Ovary (tissue), 10 donors: ENCODE measurements at places on chromosomes 11 and 22. TPM values are rescaled to one million over a fixed set of nuclear protein-coding genes. Genes with fewer than 3 reads are reported as not detected.

The RGL4 gene
- polyA plus RNA-seq: 0.31 TPM

The NCF4 gene
- polyA plus RNA-seq: 5.0 TPM

The CPT1A gene
- 54.2 TPM for polyA plus RNA-seq

The MAPK1 gene
- 102 TPM for polyA plus RNA-seq

The CDKN1C gene
- 142 TPM for polyA plus RNA-seq

The GPR83 gene
- 0.01 TPM for polyA plus RNA-seq

The CARD10 gene
- polyA plus RNA-seq: 7.9 TPM

DNA sequence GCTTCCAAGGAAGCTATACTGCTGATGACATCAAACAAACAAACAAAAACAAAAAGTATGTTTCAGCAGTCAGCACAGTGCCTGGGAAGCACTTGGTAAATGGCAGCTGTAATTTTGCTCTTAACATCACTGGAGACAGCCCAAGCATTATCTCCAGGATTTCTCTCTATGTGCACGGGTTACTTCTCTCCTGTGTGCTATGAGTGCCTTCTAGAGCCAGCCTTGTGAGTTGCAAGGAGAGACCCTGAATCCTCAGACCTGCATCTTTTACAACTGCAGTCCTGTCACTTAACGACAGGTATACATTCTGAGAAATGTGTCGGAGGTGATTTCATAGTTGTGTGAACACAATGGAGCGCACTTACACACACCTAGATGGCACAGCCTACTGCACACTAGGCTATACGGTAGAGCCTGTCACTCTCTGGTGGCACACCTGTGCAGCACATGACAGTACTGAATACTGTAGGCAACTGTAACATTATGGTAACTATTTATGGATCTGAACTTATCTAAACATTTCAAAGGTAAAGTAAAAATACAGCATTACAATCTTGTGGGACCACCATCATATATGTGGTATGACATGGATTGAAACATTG, 662.5 kb upstream of the B3GAT1 start:
- H3K27me3 ChIP-seq: no peaks in the 10 kb centered on the region
- H3K4me3 ChIP-seq: no peak overlapping the region
- H3K27ac ChIP-seq: no peak overlapping the region
- no peaks in the 10 kb centered on the region for H3K4me1 ChIP-seq
- no peak for DNase-seq
- no peaks in the 10 kb centered on the region for H3K36me3 ChIP-seq

- no peaks in the 10 kb centered on the region for H3K27me3 ChIP-seq
- DNase-seq: no peak
- no peaks in the 10 kb centered on the region for H3K36me3 ChIP-seq
- H3K4me3 ChIP-seq: no peak overlapping the region
These were observed 409.6 kb downstream of the GUCY1A2 start for GRCh38 chr11:106608677-106609076.

DNA sequence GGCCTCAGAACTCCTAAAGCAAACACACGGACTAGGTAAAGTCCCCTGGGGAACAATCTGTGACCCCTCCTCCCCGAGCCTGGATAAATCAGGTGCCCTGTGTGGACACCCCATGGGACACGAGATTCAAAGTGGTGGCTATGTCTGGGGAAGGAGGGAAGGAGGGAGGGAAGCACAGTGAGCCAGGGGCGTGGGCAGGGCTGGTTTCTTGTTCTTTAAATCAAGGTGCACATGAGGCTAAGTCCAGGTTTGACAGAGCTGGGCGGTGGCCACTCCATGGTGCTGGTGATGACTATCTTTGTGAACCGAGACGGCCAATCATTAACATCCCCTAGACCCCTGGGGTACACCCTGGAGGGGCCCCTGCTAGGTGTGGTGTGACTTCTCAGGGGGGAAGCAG, 20.3 kb upstream of the TH start:
- DNase-seq: no peak
- no peak overlapping the region for H3K27ac ChIP-seq
- H3K4me3 ChIP-seq: no peak overlapping the region
- no peaks in the 10 kb centered on the region for H3K4me1 ChIP-seq
- no peaks in the 10 kb centered on the region for H3K27me3 ChIP-seq

DNA sequence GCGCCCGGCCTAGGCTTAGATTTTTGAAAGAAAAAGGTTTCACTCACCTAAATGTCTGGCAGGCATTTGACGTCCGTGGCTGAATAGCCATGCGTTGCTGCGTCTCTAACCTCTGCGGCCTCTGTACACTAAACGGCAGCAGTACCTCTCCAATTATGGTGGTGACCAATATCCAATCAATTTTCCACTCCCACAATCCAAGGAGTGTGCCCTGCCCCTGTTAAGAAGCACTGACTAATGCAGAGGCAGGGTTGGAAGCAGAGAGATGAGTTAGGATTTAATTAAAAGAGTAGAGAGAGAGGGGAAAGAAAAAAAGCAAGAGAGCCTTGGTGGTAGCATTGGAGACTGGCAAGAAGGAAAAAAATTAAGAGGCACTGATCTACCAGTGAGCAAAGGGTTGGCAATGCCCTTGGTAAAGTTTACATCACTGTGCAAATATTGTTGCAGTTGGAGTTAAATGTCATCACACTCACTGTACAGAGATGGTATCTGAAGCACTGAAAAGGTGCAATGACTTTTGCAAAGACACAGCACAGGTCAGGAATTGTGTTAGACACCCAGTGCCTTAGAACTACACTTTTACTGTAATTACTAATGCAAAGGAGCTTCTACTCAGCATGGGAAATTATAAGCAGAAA, 526.7 kb downstream of the NTM start:
- DNase-seq: no peak
- H3K27ac ChIP-seq: no peak overlapping the region
- no peaks in the 10 kb centered on the region for H3K4me1 ChIP-seq
- H3K36me3 ChIP-seq: no peaks in the 10 kb centered on the region
- no peak overlapping the region for H3K4me3 ChIP-seq

DNA sequence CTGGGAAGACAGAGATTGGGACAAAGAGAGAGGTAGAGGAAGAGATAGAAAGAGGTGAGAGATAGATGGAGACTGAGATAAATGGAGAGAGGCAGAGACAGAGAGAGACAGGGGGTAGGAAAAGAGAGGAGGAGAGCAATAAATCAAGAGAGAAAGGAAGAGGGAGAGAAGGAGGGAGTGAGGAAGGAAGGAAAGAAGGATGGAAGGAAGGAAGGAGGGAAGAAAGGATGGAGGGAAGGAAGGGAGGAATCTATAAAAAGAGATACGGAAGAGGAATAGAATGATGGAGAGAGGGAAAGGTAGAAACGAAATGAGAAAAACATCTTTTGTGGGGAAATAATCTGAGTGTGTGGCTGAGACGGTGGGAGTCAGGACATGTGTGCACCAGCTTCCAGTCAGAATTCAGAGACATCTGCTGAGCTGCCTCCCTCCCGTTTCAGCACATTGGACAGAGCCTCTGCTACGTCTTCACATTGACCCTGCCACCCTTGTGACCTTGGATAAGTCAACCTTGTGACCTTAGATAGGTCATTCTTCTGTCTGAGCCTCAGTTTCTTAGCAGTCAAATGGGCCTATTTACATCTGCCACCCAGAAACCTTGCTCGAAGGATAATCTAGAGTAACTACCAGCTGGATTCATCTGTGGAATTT, 417.8 kb downstream of the MIAT start:
- DNase-seq: no peak
- no peak overlapping the region for H3K4me3 ChIP-seq
- H3K27me3 ChIP-seq: no peaks in the 10 kb centered on the region
- H3K36me3 ChIP-seq: no peaks in the 10 kb centered on the region
- H3K27ac ChIP-seq: no peak overlapping the region

DNA sequence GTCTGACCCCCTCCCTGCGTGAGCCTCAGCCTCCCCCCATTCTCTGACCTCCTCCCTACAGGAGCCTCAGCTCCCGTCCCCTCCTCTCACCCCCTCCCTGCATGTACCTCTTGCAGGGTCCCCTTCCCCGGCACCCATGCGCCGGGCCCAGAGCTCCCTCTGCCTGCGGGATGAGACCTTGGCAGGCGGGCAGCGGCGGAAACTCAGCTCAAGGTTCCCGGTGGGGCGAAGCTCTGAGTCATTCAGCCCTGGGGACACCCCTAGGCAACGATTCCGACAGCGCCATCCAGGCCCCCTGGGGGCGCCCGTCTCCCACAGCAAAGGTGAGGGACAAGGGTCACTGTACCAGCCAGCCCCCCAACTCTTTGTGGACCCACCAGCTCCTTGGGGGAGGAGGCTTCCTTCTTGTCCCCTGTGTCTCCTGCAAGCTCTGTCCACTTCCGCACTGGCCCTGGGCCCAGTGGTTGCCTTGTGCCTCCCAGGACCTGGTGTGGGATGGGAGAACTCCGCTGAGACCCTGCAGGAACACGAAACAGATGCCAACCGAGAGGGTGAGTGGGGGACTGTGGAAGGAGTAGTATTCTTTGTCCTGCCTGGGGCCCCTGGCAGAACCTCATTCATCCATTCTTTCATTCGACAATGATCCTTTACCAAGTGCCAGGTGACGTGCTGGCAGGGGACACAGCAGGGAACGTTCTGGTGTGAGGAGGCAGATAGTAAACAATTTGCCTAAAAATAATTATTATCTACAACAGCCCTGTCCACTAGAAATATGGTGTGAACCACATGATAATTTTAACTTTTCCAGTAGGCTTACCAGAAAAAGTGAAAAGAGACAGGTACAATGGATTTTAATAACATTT, 3.7 kb upstream of the RPS6KA4 start:
- no peaks in the 10 kb centered on the region for H3K36me3 ChIP-seq
- H3K27ac ChIP-seq: no peak overlapping the region
- peak overlapping the region; percentile 19 for H3K4me3 ChIP-seq
- H3K27me3 ChIP-seq: no peaks in the 10 kb centered on the region

DNA sequence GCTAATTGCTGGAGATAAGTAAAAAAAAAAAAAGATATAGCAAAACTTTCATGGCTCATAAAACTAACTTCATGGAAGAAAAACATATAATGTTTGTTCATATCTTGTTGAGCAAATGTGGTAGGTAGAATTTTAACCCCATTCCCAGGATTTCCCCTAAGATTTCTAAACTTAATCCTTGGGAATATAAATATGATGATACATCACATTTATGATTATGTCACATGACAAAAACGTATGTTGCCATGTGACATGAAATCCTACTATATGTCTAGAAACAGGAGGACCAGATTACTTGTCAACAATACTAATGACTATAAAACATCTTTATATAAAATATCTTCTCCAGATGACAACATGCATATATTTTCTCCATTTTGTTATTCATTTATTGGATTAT, 679.0 kb upstream of the LRRC4C start:
- no peaks in the 10 kb centered on the region for H3K4me1 ChIP-seq
- no peak for DNase-seq
- no peaks in the 10 kb centered on the region for H3K36me3 ChIP-seq

GRCh38 chr11:94201004-94201465, 72.4 kb downstream of the PANX1 start:
- H3K4me1 ChIP-seq: no peaks in the 10 kb centered on the region
- no peak for DNase-seq
- no peak overlapping the region for H3K27ac ChIP-seq
- no peak overlapping the region for H3K4me3 ChIP-seq

- H3K4me3 ChIP-seq: peak within 1 kb of the TSS; percentile 36
- peak within 1 kb of the TSS; percentile 58 for H3K27ac ChIP-seq
- H3K36me3 ChIP-seq: no peaks in the 10 kb centered on the region
These were observed at the start of gene UCP2 for GRCh38 chr11:73982595-73982989. Gene UCP2, minus strand, starts transcription at chr11:73982843. Its CDS starts 4,465 bp downstream, at chr11:73978378.

GRCh38 chr11:120810251-120810650, 213.7 kb upstream of the TBCEL start:
- no peak overlapping the region for H3K4me3 ChIP-seq
- no peaks in the 10 kb centered on the region for H3K36me3 ChIP-seq
- no peak overlapping the region for H3K27ac ChIP-seq
- H3K4me1 ChIP-seq: peaks cover 2% of the 10 kb centered on the region
- DNase-seq: no peak

GRCh38 chr11:30666817-30667216, 80.7 kb upstream of the MPPED2 start:
- H3K36me3 ChIP-seq: no peaks in the 10 kb centered on the region
- H3K27ac ChIP-seq: no peak overlapping the region
- H3K27me3 ChIP-seq: no peaks in the 10 kb centered on the region

GRCh38 chr22:35425971-35426800, 26.2 kb downstream of the MCM5 start:
- no peak overlapping the region for H3K4me3 ChIP-seq
- no peaks in the 10 kb centered on the region for H3K27me3 ChIP-seq
- DNase-seq: no peak
- H3K4me1 ChIP-seq: no peaks in the 10 kb centered on the region

DNA sequence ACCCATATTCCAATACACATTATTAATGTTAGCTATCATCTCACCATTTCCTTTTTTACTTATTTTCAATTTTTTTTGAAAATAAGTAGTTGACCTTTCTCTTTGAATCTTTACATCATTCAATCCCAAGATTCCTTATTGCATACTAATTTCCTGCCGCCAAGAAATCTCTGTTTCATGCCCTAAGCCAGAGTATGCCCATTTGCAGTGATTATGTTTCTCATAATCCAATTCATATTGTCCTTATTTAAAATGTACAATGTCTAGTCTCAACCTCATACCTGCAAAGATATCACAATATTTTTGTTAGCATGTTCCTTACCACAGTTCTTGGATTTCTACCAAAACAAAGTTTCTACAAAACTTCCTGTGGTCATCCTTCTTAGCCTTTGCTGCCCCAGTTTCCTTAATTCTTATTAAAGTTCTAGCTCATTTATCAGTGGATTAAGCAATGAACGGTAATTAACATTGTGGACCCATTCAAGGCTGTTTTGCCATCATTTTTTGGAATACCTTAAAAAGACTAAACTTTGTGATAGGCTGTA, 75.3 kb downstream of the CD44 start:
- no peaks in the 10 kb centered on the region for H3K36me3 ChIP-seq
- no peak overlapping the region for H3K4me3 ChIP-seq
- H3K4me1 ChIP-seq: no peaks in the 10 kb centered on the region
- no peak for DNase-seq
- H3K27me3 ChIP-seq: no peaks in the 10 kb centered on the region

DNA sequence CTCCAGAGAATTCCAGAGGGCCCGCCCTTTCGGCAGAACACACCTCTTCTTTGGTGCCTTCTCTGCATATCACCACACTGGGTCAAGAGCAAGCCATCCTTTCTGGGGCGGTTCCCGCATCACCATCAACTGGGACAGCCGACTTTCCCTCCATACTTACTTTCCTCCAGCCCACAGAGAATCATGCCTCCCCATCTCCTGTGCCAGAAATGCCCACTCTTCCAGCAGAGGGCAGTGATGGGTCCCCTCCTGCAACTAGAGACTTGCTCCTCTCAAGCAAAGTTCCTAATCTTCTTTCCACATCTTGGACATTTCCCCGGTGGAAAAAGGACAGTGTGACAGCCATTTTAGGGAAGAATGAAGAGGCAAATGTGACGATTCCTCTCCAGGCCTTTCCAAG, 157.7 kb downstream of the C11orf91 start:
- no peaks in the 10 kb centered on the region for H3K36me3 ChIP-seq
- H3K27me3 ChIP-seq: no peaks in the 10 kb centered on the region
- no peaks in the 10 kb centered on the region for H3K4me1 ChIP-seq
- no peak overlapping the region for H3K27ac ChIP-seq
